Osteocyte (in vitro differentiated cells): ENCODE measurements at places on chromosomes 12 and 14. TPM values are rescaled to one million over a fixed set of nuclear protein-coding genes. Genes with fewer than 3 reads are reported as not detected.

The SLC6A12 gene
- not detected in 2 replicates for total RNA-seq

The MNAT1 gene
- 57.5 and 59.9 TPM in 2 replicates for total RNA-seq

The LIN7A gene
- total RNA-seq = 26.7 and 27.7 TPM in 2 replicates

The SMIM41 gene
- total RNA-seq = not detected in 2 replicates

The NINJ2 gene
- total RNA-seq = 1.3 and 2.3 TPM in 2 replicates

The ARMH4 gene
- total RNA-seq = 13.9 and 16.7 TPM in 2 replicates

The KRT77 gene
- total RNA-seq = not detected in 2 replicates

The C1S gene
- total RNA-seq = 16.4 and 18.2 TPM in 2 replicates

The MEG3 gene
- not detected in 2 replicates for total RNA-seq

The GCH1 gene
- 0.31 and 0.43 TPM in 2 replicates for total RNA-seq

The ABCC9 gene
- total RNA-seq = 0.46 and 0.89 TPM in 2 replicates

The TEX22 gene
- total RNA-seq = 3.1 and 4.9 TPM in 2 replicates

The ESRRB gene
- total RNA-seq = not detected in 2 replicates

The AQP6 gene
- total RNA-seq = not detected in 2 replicates

The KLRB1 gene
- not detected in 2 replicates for total RNA-seq

DNA sequence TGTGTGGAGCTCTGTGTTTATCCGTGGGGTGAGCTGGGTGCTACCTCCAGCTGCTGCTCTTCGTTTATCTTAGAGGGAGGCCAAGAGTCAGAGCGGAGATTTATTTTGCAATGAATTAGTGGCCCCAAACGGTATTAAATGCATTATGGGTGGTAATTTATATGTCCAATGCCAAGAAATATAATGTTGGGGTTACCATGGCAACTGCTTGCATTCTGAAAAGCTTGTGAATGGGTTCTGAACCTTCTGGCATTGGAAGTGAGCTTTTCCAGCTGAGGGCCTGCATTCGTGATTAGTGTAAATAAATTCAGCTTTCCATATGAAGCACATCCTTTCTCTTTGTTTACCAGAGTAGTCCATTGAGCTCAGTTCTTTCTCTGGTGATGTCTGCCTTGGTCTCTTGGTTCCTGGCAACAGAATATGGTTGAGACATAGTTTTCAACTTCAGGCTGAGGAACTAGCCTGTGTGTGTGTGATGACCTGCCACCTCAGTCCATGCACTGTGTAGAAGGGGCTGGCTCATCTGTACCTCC, 51.8 kb downstream of the TRAF3 start:
- peaks cover 36% of the 10 kb centered on the region for H3K4me1 ChIP-seq
- no peak overlapping the region for H3K27ac ChIP-seq
- no peak overlapping the region for H3K4me3 ChIP-seq
- DNase-seq = no peak

GRCh38 chr12:114012744-114013431, 46.8 kb upstream of the RBM19 start:
- H3K36me3 ChIP-seq = no peaks in the 10 kb centered on the region
- H3K4me3 ChIP-seq = no peak overlapping the region
- no peak for DNase-seq
- H3K4me1 ChIP-seq = no peaks in the 10 kb centered on the region
- H3K27ac ChIP-seq = no peak overlapping the region
- H3K27me3 ChIP-seq = no peaks in the 10 kb centered on the region

DNA sequence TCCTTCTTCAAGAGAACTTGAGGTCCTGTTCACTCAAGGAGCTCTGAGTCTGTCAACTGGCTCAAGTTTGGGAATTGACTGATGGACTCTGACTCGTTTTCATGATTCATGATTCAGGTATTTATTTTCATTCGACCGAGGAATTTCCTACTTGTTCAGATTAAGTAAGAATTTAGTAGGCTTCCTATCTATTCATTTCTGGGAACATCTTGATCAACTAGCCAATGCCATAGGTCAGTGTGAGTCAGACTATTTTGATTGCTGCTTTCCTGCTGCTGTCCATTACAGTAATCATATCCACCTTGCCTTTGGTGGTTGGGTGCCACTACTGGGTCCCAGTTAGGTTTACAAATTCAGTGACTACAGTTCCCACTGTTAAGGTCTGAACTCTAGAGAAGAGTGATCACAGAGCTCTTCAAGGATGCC, 6.1 kb downstream of the FAM186A start:
- no peak overlapping the region for H3K4me3 ChIP-seq
- no peaks in the 10 kb centered on the region for H3K36me3 ChIP-seq
- no peaks in the 10 kb centered on the region for H3K27me3 ChIP-seq

DNA sequence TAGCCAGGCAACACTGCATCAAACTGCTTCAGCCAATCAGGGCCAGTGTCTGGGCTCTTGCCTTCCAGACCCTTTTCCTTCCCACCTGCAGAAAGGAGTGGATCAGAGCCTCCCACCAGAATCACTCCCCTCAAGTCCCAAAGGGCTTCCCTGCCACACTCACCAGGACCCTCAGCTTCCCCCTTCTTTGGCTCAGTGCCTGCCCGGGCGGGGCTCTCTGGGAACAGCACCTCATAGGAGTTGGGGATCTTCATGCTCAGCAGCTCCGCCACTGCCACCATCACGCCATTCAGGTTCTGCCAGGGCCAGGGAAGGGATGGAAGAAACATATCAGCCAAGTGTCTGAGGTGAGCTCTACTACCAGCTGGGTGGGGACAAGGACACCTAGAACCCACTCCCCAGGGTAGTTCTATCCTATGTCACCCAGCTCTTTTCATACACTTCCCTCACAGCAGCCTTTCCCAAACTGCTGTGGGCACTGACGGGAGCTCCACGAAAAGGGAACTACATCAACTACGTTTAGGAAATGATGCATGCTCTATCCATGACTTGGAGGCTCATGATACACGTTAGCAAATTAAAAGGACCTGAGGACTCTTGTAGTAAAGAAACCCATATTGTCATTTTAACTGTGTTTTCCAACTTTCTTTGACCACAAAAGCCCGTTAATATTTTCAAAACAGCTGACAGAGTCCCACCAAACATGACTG, 9.4 kb upstream of the PRKAG1 start:
- H3K27ac ChIP-seq = no peak overlapping the region
- no peaks in the 10 kb centered on the region for H3K27me3 ChIP-seq
- peak; percentile 79 for DNase-seq
- H3K36me3 ChIP-seq = peaks cover 36% of the 10 kb centered on the region

DNA sequence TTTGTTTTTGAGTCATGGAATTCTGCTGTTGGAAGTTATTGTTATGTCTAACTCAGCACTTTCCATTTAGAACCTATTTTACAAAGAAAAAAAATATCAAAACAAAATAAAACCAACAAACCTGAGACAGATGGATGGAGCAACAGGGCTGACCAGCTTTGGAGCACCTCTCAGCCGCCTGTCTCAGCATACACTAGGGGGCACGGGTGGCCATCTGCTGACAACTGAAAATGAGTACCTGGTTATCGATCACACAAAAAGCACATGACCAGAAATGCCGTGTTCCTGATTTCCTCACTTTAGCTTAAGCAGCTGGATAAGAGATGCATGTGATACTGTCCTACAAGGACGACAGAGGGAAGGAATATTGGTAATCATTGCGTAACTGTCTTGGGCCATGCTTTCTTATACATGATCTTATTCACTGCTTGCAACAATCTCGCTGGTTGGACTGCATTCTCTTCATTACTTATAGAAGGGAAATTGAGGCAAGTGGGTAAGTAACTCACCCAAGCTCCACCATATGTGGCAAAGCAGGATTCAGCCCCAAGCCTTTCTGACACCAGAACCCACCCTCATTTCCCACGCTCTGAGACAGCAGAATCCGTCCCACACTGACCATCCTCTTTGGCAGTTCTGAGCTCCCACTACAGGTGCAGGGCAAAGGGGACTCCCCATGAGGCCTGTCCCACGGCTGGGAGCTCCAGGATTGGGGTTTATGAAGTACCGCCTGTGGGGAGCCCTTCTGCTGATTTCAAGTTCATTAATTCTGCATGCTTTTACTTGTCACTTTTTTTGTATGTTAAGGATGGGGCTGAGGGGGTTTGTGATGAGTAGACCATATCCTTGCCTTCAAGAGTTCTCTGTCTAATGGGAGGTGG, 43.5 kb downstream of the C14orf132 start:
- no peak overlapping the region for H3K4me3 ChIP-seq
- H3K27me3 ChIP-seq = no peaks in the 10 kb centered on the region
- no peak overlapping the region for H3K27ac ChIP-seq
- peaks cover 27% of the 10 kb centered on the region for H3K36me3 ChIP-seq
- no peak for DNase-seq

- no peak overlapping the region for H3K27ac ChIP-seq
- H3K4me1 ChIP-seq = no peaks in the 10 kb centered on the region
- no peak for DNase-seq
- no peak overlapping the region for H3K4me3 ChIP-seq
- H3K36me3 ChIP-seq = no peaks in the 10 kb centered on the region
- H3K27me3 ChIP-seq = peaks cover 4% of the 10 kb centered on the region
Observed at GRCh38 chr14:67420102-67420739, 8.3 kb upstream of the PLEK2 start.

GRCh38 chr12:78101946-78102635, 271.4 kb downstream of the NAV3 start:
- no peak overlapping the region for H3K27ac ChIP-seq
- H3K36me3 ChIP-seq = no peaks in the 10 kb centered on the region
- no peaks in the 10 kb centered on the region for H3K27me3 ChIP-seq
- no peak overlapping the region for H3K4me3 ChIP-seq

DNA sequence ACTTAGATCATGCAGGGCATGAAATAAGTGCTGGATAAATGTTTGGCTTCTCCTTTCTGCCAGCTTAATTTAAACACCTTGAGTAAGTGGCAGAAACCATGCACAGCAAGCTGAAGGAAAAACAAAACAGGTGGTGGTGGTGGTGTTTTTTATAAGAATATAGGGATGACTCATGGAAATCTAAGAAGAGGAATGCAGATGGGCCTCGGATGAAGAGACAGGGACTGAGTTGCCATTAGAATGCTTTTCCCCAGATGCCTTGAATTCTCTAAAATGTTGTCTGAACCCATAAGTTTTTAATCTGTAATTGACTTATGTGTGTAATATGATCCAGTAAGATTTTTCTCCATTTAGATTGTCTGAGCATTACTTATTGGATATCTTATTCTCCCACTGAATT, 93.1 kb upstream of the ZDHHC17 start:
- no peak for DNase-seq
- H3K27me3 ChIP-seq = no peaks in the 10 kb centered on the region
- peaks cover 15% of the 10 kb centered on the region for H3K4me1 ChIP-seq
- no peak overlapping the region for H3K4me3 ChIP-seq

- H3K36me3 ChIP-seq = no peaks in the 10 kb centered on the region
- peak; percentile 90 for DNase-seq
- no peaks in the 10 kb centered on the region for H3K27me3 ChIP-seq
- H3K4me1 ChIP-seq = peaks cover 61% of the 10 kb centered on the region
Observed at GRCh38 chr12:108609537-108610335, 11.9 kb upstream of the TMEM119 start.
